Colonic mucosa (tissue), 4 donors: ENCODE measurements at places on chromosomes 13 and 19.

GRCh38 chr19:49149652-49150105 is 5.5 kb downstream of the HRC start:
- DNase-seq, result peak; percentile 70

- DNase-seq, result no peak
Measured at GRCh38 chr19:47068876-47069406, 20.5 kb upstream of the TMEM160 start.

GRCh38 chr13:112061367-112062061 is 5.4 kb upstream of the SOX1 start:
- DNase-seq, result no peak

- peak; percentile 48 for DNase-seq
Measured at GRCh38 chr19:50728084-50728737, 5.0 kb downstream of the CLEC11A start.

DNA sequence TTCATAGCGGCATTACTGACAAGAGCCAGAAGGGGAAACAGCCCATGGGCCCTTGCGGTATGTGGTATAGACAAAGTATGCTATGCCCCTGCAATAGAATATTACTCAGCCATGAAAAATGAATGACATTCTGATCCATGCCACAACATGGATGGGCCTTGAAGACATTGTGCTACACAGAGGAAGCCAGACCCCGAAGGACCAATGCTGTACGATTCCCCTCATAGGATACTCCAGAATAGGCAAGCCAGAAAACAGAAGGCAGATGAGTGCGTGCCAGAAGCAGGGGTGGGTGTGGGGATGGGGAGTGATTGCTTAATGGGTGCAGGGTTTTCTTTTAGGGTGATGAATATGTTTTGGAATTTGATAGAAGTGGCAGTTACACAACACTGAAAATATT is 342.0 kb downstream of the TEX29 start:
- no peak for DNase-seq

DNA sequence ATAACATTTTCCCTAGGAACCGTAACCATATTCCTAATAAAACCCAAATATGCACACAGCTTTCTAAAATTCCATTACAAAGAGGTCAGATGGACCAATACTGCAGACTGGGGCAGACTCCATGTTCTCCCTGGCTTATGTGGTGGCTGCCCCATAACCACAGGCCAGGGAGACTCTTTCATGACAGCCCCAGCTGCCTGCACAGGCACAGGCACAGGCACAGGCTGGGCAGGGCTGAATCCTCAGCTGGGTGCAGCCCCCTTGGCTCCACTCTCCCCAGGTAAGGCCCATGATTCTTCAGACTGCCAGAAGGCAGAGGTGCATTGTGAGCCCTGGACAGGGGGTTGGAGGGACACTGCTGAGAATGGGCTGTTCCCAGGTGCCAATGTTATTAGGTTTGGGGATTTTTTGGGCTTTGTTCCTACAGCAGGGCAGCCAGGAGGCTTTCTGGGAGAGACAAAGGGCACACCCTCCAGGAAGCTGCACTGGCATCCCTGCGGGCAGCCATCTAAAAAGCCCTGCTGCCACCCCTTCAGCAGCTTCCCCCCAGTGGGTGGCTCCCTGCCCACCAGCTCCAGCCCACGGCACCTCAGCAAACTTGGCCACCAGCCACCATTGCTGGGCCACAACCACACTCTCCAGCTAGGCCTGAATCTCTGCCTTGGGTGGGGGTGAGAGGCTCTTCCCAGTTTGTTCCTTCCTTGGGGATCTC is 20.0 kb downstream of the DOCK9 start:
- no peak for DNase-seq

- no peak for DNase-seq
Measured at GRCh38 chr13:29918845-29919244, 68.4 kb upstream of the UBL3 start.

GRCh38 chr19:44718441-44719261 is 19.7 kb downstream of the CEACAM16 start:
- peak; percentile 90 for DNase-seq

DNA sequence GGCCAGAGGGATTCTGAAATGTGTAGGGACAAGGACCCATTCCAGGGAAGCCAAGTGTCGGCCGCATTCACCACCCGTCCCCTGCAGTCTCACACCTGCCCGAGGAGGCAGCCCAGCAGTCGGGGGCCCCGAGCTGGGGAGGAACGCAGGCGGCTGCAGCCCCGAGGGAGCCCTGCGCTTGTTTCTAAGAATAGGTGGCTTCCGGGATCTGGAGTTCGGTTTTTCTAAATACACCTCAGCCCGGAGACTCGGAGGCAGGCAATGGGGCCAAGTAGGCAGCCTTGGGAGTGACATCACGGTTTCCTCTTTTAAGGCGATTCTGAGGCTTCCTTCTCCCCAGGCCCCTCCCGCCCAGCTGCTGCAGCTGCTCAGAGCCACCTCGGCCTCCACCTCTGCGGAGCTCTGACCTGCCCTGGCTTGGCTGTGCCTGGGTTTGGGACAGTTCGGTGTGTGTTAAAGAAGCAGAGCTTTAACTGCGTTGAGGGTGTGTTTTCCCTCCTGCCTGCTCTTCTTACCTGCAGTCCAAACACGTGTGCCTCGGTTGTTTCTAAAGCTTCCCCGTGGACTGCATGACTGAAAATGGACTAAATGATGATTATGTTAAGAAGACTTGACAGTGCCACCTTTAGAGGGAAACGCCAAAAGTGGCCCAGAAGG is 80.5 kb downstream of the COL4A2 start:
- DNase-seq, result no peak

DNA sequence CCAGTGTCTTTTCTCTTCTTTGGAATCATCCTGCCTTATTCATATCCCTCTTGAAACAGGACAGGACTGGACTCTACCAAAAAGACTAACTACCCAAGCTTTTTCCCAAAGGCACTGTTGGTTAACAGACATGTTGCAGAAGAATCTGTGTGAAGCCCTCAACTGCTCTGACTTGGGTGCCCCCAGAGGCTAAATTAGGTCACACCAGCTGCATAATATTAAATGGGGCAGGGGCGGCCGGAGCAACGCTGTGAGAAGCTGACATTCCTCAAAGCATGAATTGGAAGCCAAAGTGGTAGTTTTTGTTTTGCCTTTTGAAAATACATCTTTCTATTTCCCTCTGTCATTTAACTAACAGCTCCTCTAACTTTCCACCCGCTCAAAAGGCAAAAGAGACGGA is 185.9 kb downstream of the LHFPL6 start:
- no peak for DNase-seq

DNA sequence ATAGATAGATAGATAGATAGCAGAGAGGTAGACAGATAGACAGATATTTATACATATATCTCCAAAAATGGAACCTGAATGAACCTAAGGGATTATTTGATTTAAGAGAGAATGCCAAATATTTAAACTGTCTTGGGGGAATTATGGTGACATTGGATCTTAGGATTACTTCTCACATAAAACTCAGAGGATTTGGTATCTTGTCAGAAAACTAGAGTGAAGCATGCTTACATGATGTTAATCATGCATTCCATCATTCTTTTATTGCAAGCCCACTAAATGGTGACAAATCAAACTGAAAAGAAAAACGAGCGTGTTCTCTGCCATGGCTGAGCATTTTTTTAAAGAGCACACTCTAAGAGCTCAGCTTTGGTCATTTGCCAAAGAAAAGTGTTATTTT is 165.2 kb downstream of the PCDH9 start:
- no peak for DNase-seq

GRCh38 chr19:4877753-4878490 is 10.5 kb upstream of the PLIN3 start:
- no peak for DNase-seq

- DNase-seq, result peak; percentile 85
Measured at GRCh38 chr19:49497047-49497788, 984 bp downstream of the RPS11 start.
